ENCODE measurements at places on chromosomes 12 and 14. TPM values are rescaled to one million over a fixed set of nuclear protein-coding genes. Genes with fewer than 3 reads are reported as not detected.
A peak's percentile ranks its signal among the peaks of the same experiment; 100 is the strongest.

GRCh38 chr12:113847856-113848255 is 118.3 kb downstream of the RBM19 start:
- peaks cover 4% of the 10 kb centered on the region for H3K36me3 ChIP-seq
- H3K4me1 ChIP-seq, result no peaks in the 10 kb centered on the region
- no peak overlapping the region for H3K4me3 ChIP-seq
- no peak for DNase-seq
- H3K27me3 ChIP-seq, result no peaks in the 10 kb centered on the region

The KERA gene
- not detected for total RNA-seq

GRCh38 chr14:77681196-77682157 is 26.3 kb downstream of the ALKBH1 start:
- H3K4me3 ChIP-seq, result no peak overlapping the region
- H3K27me3 ChIP-seq, result no peaks in the 10 kb centered on the region
- no peaks in the 10 kb centered on the region for H3K36me3 ChIP-seq
- H3K4me1 ChIP-seq, result peaks cover 4% of the 10 kb centered on the region
- DNase-seq, result peak; percentile 36
- H3K27ac ChIP-seq, result no peak overlapping the region

The TEX52 gene
- total RNA-seq, result not detected

The TSFM gene
- 15.5 TPM for total RNA-seq

- H3K4me3 ChIP-seq, result no peak overlapping the region
- H3K36me3 ChIP-seq, result peaks cover 11% of the 10 kb centered on the region
- peaks cover 15% of the 10 kb centered on the region for H3K4me1 ChIP-seq
- DNase-seq, result no peak
Observed at GRCh38 chr12:12990700-12991468, 9.2 kb downstream of the HEBP1 start.

DNA sequence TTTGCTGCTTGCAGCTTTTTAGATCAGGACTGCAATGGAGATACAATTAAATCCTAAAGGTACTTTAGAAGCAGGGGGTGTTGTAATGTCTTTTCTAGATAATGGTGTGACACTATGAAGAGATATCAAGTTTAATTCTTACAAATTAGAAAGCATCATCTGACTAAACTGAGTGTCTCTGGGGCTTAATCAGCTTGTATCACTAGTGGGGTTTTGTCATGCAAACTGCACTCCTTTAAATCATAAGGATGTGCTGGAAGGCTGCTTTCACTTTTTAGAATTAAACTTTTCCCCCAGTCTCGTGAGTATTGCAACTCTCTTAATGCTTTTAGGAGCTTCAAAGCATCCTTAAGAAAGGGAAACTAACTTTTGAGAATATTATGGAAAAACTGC is 218.6 kb downstream of the ESR2 start:
- no peak overlapping the region for H3K4me3 ChIP-seq
- no peaks in the 10 kb centered on the region for H3K36me3 ChIP-seq
- DNase-seq, result no peak
- H3K4me1 ChIP-seq, result no peaks in the 10 kb centered on the region
- H3K27ac ChIP-seq, result no peak overlapping the region
- H3K27me3 ChIP-seq, result no peaks in the 10 kb centered on the region

- H3K36me3 ChIP-seq, result no peaks in the 10 kb centered on the region
- H3K4me3 ChIP-seq, result no peak overlapping the region
- no peaks in the 10 kb centered on the region for H3K4me1 ChIP-seq
- no peak for DNase-seq
Observed at GRCh38 chr12:115504306-115505290, 772.9 kb downstream of the MED13L start.

The KRT83 gene
- not detected for total RNA-seq

DNA sequence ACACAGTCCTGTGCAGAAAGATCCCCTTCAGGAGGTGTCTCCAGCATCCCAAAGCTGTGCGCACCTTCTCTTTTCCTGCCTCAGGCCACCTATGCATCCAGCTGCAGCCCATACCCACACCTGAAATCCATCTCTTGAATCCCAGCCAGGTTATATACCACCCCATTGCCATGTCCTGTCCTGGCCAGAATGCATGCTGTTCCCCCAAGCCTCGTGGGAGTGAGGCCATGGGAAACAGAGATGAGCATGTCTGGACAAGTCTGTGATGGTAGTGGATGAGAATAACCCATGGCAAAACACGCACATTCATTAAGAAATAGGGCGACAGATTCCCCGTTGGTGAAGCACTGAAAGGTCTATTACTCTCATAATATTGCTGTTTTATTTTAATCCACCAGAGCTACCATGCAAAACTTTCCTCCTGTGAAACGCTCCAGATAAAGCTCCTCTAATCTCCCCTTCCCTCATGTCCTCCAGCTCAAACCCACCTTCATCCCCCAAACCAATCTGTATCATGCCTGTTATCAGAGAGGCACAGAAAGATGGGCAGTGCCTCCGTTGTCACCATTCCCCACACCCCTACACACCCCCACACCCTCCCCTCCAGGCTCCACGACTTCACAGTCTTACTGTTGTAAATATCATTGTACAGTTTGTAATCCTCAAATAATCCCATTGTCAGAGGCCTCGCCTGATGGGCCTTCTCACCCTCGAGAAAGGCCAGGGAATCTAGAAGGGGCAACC is 97.5 kb upstream of the FKBP4 start:
- peaks cover 10% of the 10 kb centered on the region for H3K27me3 ChIP-seq
- no peak overlapping the region for H3K4me3 ChIP-seq
- H3K36me3 ChIP-seq, result no peaks in the 10 kb centered on the region
- no peak overlapping the region for H3K27ac ChIP-seq
- no peak for DNase-seq
- H3K4me1 ChIP-seq, result no peaks in the 10 kb centered on the region

DNA sequence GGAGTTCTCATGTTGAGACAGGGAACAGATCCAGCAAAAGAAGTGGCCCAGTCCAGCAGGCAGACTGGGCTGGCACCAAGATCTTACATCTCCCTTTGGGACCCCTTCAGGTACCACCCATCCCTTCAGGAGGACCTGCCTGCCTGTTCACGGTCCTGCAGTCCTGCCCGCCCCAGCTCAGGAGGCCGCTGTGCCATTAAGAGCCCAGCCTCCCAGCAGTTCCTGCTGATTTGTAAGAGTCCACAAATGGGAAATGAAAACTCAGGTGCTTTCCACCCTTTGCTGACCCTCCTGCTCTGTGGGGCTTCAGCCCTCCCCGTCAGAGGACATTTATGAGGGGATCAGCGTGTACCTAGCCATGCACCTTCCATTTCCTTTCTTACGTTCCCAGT is 39.5 kb downstream of the C14orf132 start:
- no peak overlapping the region for H3K4me3 ChIP-seq
- no peaks in the 10 kb centered on the region for H3K36me3 ChIP-seq
- H3K27ac ChIP-seq, result no peak overlapping the region
- no peaks in the 10 kb centered on the region for H3K27me3 ChIP-seq
- DNase-seq, result no peak

DNA sequence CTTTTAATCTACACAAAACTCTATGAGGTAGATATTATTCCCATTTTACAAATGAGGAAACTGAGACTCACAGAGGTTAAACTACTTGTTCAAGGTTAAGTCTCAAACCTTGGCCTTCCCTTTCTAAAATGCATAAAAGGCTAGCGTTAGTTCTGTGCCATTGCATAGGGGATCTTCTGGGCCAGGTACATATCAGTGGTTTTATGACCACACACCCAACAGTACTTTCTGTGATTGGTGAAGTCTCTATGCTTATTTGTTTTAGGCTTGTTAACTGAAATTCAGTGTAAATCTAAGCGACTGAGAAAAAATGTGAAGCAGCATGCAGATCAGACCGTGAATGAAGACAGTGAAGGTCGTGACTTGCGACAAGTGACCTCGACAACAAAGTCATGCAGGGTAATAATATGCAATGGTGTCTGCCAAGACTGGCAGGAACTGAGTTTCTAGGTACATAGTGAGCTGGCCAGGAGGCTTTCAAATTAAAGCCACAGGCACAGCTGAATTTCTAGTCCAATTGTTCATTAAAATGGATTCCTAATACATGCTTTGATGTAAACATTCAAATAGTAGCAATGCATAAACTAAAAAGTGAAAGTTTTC is 38.8 kb upstream of the GAS2L3 start:
- H3K36me3 ChIP-seq, result no peaks in the 10 kb centered on the region
- H3K27ac ChIP-seq, result no peak overlapping the region
- DNase-seq, result no peak

The ADGRD1 gene
- total RNA-seq, result 7.3 TPM

The AQP5 gene
- total RNA-seq, result under 0.01 TPM

- H3K27ac ChIP-seq, result no peak overlapping the region
- no peak overlapping the region for H3K4me3 ChIP-seq
- H3K36me3 ChIP-seq, result no peaks in the 10 kb centered on the region
- H3K4me1 ChIP-seq, result no peaks in the 10 kb centered on the region
- H3K27me3 ChIP-seq, result no peaks in the 10 kb centered on the region
Observed at GRCh38 chr12:106722837-106723236, 51.6 kb upstream of the RIC8B start.

DNA sequence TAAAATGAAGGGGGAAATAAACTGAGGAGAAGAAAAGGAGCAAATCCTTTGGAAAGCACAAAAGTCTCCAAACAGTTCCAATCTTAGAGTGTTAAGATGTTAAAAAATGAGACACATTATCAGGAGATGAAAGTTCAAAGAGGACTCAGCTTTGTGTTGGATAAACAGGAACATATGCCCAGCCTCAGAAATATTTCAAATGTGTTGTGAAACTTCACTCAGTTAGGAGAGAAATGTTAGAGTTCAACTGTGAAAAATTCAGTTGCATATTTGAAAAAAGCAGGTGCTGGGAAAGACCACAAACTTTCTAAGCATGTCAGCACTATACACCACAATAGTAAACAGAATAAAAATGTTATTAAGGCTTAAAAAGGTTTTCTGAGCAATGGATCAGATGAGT is 136.8 kb upstream of the PRKD1 start:
- no peak overlapping the region for H3K27ac ChIP-seq
- DNase-seq, result no peak
- no peaks in the 10 kb centered on the region for H3K27me3 ChIP-seq
- H3K36me3 ChIP-seq, result no peaks in the 10 kb centered on the region
- H3K4me3 ChIP-seq, result no peak overlapping the region

DNA sequence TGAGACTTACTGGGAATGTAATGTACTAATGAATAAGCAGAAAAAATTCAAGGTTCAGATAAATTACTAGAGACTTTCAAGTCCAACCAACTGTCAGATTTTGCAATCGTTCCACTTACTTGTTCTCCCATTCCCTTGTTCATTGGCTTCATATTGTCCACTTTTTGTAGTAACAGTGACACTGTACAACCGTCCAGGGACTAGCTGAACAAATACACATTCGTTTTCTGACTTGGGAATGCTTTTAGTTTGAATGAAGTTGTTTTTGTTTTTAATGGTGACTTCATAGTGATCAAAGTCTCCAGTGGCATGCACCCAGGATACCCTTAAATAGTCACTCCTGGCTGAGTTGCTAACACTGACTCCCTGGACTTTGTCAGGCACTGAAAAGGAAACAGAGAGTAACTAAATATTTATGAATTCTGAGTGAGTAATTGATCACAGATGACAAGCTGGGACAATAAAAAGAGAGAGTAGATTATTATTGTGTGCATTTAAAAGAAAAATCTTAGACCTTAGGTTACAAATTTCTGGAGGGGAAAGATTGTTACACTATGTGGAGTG is 65.4 kb downstream of the PTPRB start:
- no peaks in the 10 kb centered on the region for H3K36me3 ChIP-seq
- no peak for DNase-seq
- no peak overlapping the region for H3K27ac ChIP-seq
- no peaks in the 10 kb centered on the region for H3K4me1 ChIP-seq
- H3K4me3 ChIP-seq, result no peak overlapping the region
- H3K27me3 ChIP-seq, result no peaks in the 10 kb centered on the region

DNA sequence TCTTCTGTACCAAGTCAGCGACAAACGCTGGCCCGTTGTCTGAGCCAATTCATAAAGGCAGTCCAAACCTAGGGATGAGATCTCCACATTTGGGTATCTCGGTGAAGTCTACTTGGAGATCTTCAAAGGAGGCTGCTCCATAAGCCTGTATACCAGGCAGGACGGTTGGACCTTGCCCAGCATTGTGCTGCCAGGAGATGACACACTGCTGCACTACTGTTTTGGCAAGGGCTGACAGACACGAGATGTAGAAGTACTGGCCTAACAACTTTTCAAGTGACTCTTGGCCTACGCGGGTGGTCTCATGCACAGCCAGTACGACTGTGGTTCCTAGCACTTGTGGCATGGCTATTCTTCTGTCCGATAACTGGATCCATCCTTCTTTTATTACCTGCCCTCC is 135.3 kb downstream of the SLC38A6 start:
- no peak for DNase-seq

DNA sequence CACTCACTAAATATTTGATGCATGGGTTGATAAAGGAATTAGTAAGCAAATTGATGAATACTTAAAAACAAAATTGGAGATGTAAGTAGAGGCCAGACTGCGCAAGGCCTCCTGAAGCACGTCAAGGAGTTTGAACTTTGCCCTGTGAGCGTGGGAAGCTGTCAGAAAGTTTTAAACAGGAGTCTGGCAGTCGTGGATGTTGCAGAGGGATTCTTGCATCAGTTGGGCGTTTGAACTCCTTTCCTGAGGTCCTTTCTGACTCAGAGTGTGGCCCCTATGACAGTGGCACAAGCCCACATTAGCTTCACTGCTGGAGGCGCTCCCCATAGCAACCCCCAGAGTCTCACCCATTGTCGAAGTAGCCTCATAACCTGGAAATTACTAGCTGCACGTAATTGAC is 17.9 kb upstream of the IL22 start:
- peak; percentile 98 for DNase-seq
- no peak overlapping the region for H3K4me3 ChIP-seq
- H3K27ac ChIP-seq, result peak overlapping the region; percentile 19
- peaks cover 16% of the 10 kb centered on the region for H3K4me1 ChIP-seq
- H3K36me3 ChIP-seq, result no peaks in the 10 kb centered on the region

- peak within 1 kb of the TSS; percentile 44 for H3K4me3 ChIP-seq
- H3K36me3 ChIP-seq, result no peaks in the 10 kb centered on the region
- no peak within 1 kb of the TSS for H3K27ac ChIP-seq
- no peaks in the 10 kb centered on the region for H3K4me1 ChIP-seq
- H3K27me3 ChIP-seq, result peaks cover 30% of the 10 kb centered on the region
Observed at GRCh38 chr12:71439613-71440344, at the start of gene LGR5. TSS of gene LGR5 (plus strand) at chr12:71439798. CDS start at chr12:71440081, 283 bp downstream.

GRCh38 chr12:115820656-115821055 is 456.8 kb downstream of the MED13L start:
- no peak overlapping the region for H3K27ac ChIP-seq
- H3K27me3 ChIP-seq, result no peaks in the 10 kb centered on the region
- no peak for DNase-seq
- no peak overlapping the region for H3K4me3 ChIP-seq
- no peaks in the 10 kb centered on the region for H3K4me1 ChIP-seq

- no peak overlapping the region for H3K4me3 ChIP-seq
- H3K4me1 ChIP-seq, result peaks cover 24% of the 10 kb centered on the region
- H3K27ac ChIP-seq, result peak overlapping the region; percentile 2
- peaks cover 45% of the 10 kb centered on the region for H3K36me3 ChIP-seq
Observed at GRCh38 chr12:53481939-53482586, 17.2 kb downstream of the MAP3K12 start.

GRCh38 chr12:9779209-9779608 is 18.5 kb upstream of the CD69 start:
- no peaks in the 10 kb centered on the region for H3K27me3 ChIP-seq
- no peaks in the 10 kb centered on the region for H3K36me3 ChIP-seq
- no peak overlapping the region for H3K27ac ChIP-seq
- no peak overlapping the region for H3K4me3 ChIP-seq

GRCh38 chr12:85356596-85357385 is 76.8 kb downstream of the ALX1 start:
- no peak overlapping the region for H3K4me3 ChIP-seq
- DNase-seq, result no peak
- no peaks in the 10 kb centered on the region for H3K27me3 ChIP-seq
- no peaks in the 10 kb centered on the region for H3K36me3 ChIP-seq

GRCh38 chr14:94989946-94990345 is 167.4 kb downstream of the DICER1 start:
- no peak overlapping the region for H3K27ac ChIP-seq
- no peaks in the 10 kb centered on the region for H3K27me3 ChIP-seq
- no peak for DNase-seq
- H3K4me1 ChIP-seq, result no peaks in the 10 kb centered on the region
- H3K36me3 ChIP-seq, result no peaks in the 10 kb centered on the region
- no peak overlapping the region for H3K4me3 ChIP-seq

Measured in fibroblast of lung (primary cell).